Activated naive CD4-positive, alpha-beta T cell treated with anti-CD3 and anti-CD28 coated beads for 36 hours (primary cell): ENCODE measurements at places on chromosomes 5 and 9.
A peak's percentile ranks its signal among the peaks of the same experiment; 100 is the strongest.

DNA sequence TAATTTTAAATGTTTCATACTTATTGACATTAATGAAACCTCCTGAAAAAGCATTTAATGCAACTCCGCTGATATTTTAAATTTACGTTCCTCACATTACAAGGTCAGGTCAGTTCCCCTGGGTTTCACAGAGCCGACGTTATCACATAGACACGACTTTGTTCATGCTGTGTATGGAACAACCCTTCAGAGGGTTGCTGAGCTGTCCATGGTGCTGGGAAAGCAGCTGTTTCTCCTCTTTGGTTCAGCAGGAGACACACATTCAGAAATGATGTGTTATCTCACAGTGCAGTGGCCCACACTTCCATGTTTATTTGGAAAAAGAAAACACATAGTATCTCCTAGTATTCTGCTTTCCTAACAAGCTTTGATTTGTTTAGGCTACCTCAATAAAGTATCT is 53.5 kb downstream of the PPP2R2B start:
- H3K27me3 ChIP-seq = no peaks in the 10 kb centered on the region
- H3K36me3 ChIP-seq = no peaks in the 10 kb centered on the region
- no peak overlapping the region for H3K4me3 ChIP-seq

GRCh38 chr5:77628840-77629508 is 9.5 kb downstream of the OTP start:
- H3K4me1 ChIP-seq = peaks cover 20% of the 10 kb centered on the region
- H3K27ac ChIP-seq = no peak overlapping the region
- H3K36me3 ChIP-seq = peaks cover 3% of the 10 kb centered on the region
- peak overlapping the region; percentile 77 for H3K4me3 ChIP-seq

DNA sequence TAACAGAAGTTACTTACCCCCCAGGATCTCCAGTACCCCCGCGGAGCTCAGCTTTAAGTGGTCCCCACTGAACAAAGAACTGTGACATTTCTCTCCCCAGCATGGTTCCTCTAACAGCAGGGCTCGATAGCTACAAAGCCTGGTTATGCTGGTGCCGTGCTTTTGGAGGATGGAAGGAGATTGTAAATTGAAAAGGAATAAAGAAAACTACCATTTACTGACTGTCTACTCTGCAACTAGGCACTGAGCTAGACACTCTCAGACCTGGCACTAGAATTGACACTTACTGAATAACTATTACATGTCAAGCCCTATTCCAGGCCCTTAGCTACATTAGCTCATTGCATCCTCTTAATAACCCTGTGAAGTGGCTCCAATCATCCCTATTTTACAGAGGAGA is 145.3 kb downstream of the TTLL11 start:
- no peaks in the 10 kb centered on the region for H3K4me1 ChIP-seq
- no peak overlapping the region for H3K27ac ChIP-seq
- no peaks in the 10 kb centered on the region for H3K27me3 ChIP-seq

GRCh38 chr5:67206929-67207328 is 10.3 kb upstream of the CD180 start:
- H3K27ac ChIP-seq = peak overlapping the region; percentile 84
- H3K27me3 ChIP-seq = no peaks in the 10 kb centered on the region
- H3K36me3 ChIP-seq = peaks cover 1% of the 10 kb centered on the region
- peaks cover 73% of the 10 kb centered on the region for H3K4me1 ChIP-seq
- H3K4me3 ChIP-seq = peak overlapping the region; percentile 29
- peak; percentile 97 for DNase-seq

DNA sequence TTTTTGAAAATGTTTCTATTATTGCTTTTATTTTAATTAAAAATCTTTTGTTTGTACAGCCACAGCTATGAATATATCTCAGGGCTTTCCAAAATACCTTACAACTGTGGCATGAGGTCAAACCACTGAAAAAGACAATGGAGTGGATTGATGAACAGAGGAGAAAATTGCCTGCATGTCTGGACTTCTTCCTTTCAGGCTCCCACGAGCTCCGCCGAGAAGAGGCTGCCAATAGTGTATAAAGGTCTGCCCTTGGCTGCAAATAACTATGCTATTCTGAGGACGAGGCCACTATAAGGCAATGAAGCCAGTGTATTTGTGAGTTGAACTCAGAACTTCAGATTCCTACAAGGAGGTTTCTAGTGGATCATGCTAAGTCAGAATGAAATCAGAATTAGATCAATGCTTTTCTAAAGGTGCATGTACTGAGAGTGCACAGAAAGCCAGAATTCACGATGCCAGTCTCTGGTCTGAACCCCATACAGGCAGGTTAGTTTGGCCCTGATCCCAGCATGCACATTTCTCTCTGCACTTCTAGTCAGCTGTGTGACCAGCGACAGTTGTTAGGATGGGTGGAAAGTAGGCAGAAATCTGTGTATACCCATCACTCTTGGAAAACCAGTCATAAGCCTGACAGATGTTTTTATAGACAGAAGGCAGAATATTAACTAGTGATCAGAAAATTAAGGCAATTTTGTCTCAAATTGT is 42.7 kb upstream of the PLPP1 start:
- H3K4me3 ChIP-seq = no peak overlapping the region
- H3K4me1 ChIP-seq = peaks cover 9% of the 10 kb centered on the region
- no peak for DNase-seq
